ENCODE measurements at places on chromosomes 16 and 17.

DNA sequence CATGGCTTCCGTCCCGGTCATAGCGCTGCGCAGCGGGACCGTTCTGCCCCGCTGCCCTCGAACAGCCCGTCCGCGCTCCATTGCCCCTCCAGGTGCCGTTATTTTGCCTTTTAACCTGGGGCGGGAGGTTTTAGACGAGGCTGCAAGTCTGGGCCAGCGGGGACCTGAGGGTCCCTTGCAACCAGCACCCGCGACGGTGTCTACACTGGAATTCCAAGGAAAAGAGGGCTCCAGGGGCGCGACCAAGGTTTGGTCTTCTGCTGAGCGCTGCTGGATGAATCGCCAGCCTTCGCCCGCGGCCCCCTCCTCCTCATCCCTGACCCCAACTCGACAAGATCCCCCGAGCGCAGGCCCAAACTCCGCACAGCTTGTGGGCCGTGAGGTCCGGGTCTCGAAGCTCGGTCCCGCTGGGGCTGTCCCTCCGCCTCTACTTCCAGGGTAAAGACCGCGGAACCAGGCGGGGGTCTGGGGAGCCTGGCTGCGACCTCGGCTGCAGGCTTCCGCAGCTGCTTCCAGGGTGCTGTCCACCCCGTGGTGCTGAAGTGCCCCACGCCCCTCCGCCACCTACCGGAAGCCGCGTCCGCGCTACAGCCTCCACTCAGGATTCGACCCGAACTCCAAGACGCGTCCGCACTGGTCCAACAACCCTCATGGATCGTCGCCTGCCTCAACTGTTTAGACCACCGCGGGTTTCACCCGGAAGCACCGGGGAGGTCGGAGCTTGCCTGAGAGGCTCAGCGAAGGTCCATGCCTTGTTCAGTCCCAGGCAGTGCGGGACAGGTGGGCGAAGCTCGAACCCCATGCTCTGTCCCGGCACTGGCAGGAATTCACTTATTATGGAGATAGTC is 10.1 kb upstream of the CA4 start:
- peak; percentile 66 for DNase-seq

- peak; percentile 78 for DNase-seq
Observed at GRCh38 chr16:2500918-2501750, 12.6 kb upstream of the ATP6V0C start.

GRCh38 chr17:565521-565920 is 149.1 kb downstream of the VPS53 start:
- no peak for DNase-seq

DNA sequence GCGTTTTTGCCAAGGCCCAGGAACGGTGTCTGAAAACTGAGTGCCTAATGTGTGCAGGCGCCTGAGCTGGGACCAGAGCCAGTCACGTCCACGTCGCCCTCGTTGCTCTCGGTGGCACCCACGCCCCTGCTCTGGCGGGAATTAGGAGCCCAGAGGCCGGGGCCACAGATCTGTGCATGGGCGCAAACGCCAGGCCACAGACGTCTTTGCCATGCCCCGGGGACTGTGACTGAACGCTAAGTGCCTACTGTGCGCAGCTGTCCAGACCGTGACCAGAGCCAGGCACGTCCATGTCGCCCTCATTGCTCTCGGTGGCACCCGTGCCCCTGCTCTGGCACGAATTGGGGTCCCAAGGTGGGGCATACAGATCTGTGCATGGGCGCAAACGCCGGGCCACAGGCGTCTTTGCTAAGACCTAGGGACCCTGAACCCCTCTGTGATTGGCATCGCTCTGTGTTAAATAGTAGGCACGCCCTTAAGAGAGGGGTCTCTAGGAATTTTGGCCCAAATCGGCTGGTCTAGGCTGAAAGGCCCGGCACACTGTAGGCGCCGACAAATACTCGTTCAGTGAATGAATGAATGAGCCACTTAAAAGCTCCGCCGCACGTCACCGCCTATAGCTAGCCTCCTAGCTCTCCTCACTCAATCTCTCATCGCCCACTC is 827 bp upstream of the UBALD1 start:
- no peak for DNase-seq

DNA sequence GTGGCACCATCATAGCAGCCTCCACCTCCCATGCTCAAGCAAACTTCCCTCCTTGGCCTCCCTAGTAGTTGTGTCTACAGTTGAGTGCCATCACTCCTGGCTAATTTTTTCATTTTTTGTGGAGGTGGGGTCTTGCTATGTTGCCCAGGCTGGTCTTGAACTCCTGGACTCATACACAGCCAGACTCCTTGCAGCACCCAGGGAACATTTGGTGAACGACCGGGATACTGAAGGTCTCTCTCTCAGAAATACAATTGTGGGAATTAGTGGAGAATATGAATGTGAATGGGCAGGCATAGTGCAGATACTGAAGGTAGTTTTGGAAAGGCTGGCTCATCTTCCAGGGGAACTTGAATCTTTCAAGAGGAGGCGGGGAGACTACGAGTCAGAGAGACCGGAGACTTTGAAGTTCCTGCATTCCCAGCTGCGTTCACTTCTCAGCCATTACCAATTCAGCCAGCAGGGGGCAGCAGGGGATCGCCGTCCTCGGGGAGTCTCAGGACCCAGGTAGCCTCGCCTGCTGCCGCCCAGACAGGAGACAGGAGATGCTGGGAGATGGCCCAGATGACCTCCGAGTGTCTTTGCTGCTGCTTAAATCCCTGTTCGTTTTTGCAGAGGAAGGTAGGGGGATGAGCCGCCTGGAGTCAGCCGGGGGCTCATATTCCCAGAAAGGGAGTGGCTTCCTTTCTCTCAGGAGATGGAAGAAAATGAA is 68.6 kb downstream of the HAPSTR1 start:
- peak; percentile 50 for DNase-seq

- no peak for DNase-seq
Observed at GRCh38 chr17:76953946-76954345, 85.7 kb downstream of the MGAT5B start.

DNA sequence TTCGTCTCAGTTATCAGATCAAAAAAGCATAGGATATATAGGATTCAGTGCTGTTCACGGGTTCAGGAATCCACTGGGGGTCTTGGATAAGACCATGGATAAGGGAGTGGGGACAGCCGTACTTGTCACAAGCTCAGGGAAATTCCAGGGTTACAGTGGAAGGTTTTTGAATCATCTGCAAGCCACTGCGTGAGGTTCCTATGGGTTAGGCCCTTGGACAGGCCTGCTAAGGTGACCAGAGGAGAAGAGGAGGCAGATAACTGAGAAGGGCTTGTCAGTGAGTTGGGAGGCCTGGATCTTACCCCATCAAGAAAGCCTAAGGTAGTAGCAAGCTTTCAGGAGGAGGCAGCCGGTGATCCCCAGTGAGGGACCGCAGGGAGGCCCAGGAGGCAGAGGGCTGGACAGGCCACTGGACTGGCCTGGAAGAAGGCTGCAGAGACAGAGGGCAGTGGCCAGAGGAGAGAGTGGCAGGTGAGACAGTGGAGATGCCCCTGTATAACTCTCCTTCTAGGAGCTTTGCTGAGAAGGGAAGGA is 27.3 kb downstream of the NGFR start:
- DNase-seq: no peak

DNA sequence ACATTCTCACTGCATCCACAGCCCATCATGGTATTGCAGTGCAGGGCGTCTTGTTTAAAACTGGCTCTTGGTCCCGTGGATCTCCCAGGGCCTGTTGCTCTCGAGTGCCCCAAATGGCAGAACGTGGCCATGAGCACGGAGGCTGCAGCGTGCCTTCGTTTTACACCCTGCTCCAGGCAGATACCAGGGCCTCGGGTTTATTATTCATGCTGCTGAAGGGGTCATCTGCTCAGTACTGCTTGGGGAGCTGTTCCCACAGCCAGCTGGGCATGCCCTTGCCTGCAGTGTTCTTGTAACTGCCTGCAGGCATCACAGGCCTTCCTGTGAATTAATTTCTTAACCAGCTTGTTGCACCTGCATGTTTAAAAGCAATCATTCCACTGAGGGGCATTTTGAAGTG is 129.7 kb upstream of the CHMP6 start:
- no peak for DNase-seq

DNA sequence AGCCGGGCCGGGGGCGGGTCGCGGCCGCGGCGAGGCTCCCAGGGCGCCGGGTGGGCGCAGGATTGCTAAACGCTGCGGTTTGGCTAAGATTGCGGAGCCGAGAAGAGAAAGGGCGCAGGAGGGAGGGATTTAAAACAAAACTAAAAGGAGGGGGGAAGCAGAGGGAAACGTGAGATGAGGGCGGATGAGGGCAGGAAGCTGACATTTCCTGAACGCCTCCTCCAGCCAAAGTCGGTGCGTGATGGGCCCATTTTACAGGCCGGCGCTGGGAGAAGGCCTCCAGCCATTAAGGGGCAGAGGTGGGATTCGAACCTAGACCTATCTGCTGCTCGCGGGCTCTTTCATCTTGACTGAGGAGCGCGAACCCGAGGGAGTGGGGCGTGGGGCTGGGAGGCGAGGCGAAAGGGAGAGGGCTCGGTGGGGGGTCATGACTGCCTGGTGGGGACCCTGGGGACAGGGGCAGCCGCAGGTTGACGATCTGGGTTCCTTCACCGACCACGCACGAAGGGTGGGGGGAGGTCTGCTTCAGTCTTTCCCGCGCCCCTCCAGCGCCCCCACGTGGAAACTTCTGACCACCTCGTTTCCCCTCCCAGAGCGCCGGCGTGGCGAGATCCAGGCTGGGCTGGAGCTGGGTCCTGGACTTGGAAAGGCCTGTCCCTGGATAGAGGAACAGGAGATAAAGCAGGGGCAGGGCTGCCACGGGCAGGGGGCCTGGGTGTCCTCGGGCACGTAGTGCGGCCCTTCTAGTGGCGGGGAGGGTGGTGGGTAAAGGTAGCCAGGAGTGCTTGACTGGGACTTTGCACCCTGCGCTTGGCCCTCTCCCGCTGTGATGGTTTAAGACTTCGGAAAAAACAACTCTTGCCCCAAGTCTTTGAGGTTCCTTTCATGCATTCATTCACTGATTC is 3.8 kb upstream of the TAC4 start:
- DNase-seq: peak; percentile 47

- DNase-seq: no peak
Observed at GRCh38 chr16:31356566-31357323, 1.8 kb downstream of the ITGAX start.

- no peak for DNase-seq
Observed at GRCh38 chr17:48616717-48617470, 1.8 kb upstream of the HOXB8 start.

GRCh38 chr17:48470388-48471034 is 40.5 kb upstream of the SKAP1 start:
- no peak for DNase-seq

DNA sequence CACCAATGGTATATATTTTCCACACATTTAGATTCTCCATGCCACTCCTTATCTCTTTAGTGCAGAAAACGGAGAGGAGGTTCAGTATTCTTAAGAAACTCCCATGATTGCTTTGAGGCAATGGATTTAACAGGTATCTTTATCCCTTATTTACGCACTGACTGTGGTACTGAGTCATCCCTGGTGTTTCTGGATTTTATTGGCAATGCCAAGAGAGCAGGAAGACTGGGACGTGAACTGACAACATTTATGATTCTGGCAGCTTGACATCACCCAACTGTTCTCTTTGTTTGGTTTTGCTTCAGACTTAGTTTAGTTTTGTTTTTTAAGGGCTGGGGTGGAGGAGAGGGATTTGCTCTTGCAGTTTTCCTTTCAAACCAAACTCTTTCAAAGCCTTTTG is 131.4 kb downstream of the WWOX start:
- no peak for DNase-seq

- no peak for DNase-seq
Observed at GRCh38 chr16:30016555-30017276, 5.9 kb upstream of the DOC2A start.

DNA sequence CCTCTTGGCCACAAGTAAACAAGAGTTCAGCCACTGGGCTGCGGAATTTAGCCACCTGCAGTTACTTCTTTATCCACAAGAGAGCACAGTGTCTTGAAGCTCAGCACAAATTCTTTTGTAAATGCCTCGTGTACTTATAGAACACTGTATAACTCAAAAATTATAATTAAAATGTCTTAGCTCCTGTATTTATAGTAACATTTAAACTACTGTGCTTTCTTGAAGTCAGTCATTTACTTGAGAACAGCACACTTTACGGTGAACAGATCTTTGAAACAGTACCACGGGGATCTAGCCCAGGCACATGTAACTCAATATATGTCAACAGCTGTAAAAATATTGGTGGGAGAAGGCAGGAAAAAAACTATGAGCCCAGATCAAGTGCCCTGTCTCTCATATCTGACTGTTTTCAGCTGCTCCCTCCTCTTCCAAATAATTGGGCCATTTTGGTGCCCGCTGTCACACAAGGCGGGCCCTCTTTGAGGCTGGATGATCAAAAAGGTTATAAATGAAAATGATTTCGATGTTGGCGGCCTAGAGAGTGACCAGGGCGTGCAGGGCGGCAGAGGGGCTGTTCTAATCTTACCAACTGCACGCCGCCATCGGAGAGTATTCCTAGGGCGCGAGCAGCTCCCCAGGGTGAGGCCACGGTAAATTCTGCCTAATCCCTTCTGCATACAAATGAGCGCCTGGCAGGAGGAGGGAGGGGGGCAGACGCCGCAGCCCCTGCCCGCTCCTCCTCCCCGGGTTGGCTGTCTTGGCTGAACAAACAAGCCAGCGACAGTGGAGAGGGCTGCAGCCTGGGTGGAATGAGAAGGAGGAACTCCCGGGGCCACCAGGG is 183.2 kb downstream of the C16orf78 start:
- peak; percentile 5 for DNase-seq

DNA sequence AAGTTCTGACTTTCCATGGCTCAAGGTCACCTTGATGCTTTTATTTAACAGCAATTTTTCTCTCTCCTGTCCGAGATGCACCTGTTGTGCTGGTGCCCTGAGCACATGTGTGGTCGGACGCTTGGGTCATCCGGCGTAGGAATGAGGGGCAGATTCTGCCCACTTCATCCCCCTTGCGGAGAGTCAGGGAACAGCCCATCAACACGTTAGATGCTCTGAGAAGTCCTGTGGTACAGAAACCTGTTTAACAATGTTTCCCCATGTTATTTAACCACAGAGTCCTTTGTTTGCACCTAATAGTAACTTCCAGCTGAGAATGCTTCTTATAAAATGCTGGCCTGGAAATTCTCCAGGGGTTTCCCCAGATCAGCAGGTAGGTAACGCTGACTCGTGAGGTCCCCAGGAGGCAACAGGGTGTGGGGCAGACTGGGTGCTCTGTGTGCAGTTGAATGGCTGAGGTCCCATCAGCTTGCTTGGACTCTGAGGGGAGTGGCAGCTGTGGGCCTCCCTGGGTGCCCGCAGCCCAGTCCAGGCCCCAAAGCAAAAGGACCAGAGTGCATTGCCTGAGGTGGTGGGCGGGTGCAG is 17.8 kb downstream of the DOC2B start:
- no peak for DNase-seq

All from hematopoietic multipotent progenitor cell treated with erythropoietin and hydrocortisone succinate and interleukin-3 and kit ligand, for 8 days (in vitro differentiated cells).